ENCODE measurements at places on chromosomes 5 and 9.

DNA sequence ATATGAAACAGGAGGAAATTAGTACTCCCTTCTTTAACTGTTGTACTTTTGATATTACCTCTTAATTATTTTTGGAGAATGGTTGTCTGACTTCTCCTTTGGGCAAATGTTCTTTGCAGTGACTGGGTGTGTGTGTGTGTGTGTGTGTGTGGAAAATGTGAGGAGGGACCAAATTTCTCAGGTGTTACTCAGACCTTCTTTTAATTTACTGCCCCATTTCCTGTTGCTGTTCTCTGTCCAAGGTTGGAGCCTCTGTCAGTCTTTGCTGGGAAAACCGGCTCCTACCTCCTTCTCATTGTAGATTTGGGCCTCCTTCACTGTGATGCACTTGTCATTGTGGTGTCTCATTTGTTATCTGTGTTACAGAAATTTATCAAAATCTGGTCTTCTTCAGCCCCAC is 68.4 kb downstream of the PBX3 start:
- no peak for DNase-seq

DNA sequence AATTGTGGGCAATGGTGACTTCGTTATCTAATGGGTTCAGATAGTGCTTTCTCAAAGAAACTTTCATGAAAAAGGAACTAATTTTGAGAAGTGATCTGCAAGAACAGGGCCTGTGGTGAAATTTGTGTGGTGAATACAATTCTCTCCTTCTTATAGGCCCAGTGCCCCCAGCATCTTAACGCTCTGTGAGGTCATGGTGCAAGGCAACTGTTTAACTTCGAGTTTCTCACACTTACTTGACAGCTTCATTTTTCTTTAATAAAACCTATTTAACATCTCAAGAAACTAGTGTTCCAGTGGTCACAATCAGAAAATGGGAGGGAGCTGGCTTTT is 69.2 kb downstream of the FAM114A2 start:
- no peak for DNase-seq

- DNase-seq = no peak
These were observed 10.2 kb upstream of the SEC16A start for GRCh38 chr9:136492978-136493522.

GRCh38 chr5:150562832-150563231 is 54.9 kb downstream of the NDST1 start:
- DNase-seq = no peak

DNA sequence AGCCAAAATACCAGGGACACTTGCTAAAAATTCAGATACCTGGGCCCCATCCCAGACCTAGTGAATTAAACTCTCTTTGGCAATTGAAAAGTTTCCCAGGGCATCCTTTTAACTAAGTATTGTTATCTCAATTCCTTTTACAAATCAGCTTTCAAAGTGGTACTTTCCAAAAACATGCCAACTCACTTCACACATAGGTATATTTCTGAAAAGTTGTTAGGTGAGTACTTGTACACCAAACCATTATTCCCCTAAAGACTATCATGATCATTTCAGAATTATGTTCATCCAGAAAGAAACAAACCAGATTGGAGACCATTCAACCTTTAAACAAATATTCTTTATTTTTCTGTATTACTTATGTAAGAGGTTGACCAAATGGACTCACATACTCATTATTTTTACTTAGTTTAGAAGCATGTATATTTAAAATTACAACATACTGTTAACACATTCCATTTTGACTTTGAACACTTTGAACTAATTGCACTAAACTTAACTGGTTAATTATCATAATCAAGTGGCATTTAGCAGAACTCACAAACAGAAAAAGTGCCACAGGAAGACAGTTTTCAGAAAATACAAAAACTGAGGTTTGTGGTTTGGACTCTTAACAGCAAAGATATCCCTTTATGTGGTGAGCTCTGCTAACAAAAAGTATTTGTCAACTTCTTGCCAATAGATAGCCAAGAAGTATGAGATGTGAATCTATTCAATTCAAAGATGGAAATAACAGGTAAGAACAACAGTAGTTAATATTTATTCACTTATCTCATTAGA is 40.7 kb downstream of the KIAA0825 start:
- no peak for DNase-seq

GRCh38 chr5:957748-958485 is 50.7 kb upstream of the NKD2 start:
- no peak for DNase-seq

- DNase-seq = peak; percentile 44
These were observed at the start of gene PCDHB14 for GRCh38 chr5:141223112-141223783. Gene PCDHB14 (plus strand): TSS chr5:141223343. CDS start chr5:141223506, 163 bp downstream.

DNA sequence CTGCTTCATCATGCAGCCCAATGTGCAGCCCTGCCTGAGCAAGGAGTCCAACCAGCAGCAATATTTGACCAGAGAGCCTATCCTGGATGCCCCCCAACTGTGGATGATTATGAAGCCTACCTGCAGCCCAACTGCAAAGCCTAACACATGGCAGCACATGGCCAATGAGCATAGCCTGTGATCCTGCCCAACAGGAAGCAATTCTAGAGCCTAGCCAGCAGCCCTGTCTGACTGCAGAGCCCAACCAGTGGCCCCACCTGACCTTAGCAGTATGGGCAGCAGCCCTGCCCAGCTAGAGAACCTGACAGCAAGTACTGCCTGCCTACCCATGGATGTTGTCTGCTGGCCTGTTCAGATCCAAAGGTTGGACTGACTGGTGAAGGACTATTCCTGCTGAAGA is 97.3 kb upstream of the SH3GL2 start:
- no peak for DNase-seq

DNA sequence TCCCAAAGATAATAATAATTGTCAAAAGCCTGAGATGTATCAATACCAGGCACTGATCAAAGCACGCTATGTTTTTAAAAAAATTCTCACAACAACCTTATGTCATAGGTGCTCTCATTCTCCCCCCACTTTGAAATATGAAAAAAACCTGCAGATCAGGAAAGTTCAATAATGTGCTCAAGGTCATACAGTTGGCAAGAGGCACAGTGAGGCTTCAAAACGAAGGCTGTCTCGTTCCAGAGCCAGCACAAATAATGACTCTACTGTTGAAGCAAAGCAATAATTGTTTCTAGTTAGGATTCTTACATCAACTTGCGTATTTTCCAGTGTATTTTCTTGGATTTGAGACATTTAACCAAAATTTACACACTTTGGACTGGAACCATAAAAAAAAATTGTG is 88.3 kb downstream of the RAB3C start:
- DNase-seq = no peak

Data from hepatic stellate cell (primary cell).